ENCODE measurements at places on chromosomes 5 and 9.

DNA sequence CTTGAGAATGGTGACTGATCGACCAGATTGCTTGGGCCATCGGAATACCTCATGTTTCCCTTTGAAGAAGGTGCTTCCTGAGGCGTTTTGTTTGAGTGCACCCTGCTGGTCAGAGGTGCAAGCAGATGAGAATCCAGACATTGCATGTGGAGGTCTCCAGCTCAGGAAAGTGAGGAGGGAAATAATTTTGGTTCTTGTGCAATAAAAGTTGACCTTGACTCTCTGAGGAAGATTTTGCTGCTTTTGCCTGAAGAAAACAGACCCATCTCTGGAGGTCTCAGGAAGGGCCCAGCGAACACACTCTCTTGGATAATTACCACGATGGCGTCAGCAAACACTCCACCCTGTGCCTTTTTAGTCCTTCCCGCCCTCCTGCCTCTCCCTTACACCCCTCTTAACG lies 69.7 kb downstream of the GRAMD2B start:
- no peak for DNase-seq

DNA sequence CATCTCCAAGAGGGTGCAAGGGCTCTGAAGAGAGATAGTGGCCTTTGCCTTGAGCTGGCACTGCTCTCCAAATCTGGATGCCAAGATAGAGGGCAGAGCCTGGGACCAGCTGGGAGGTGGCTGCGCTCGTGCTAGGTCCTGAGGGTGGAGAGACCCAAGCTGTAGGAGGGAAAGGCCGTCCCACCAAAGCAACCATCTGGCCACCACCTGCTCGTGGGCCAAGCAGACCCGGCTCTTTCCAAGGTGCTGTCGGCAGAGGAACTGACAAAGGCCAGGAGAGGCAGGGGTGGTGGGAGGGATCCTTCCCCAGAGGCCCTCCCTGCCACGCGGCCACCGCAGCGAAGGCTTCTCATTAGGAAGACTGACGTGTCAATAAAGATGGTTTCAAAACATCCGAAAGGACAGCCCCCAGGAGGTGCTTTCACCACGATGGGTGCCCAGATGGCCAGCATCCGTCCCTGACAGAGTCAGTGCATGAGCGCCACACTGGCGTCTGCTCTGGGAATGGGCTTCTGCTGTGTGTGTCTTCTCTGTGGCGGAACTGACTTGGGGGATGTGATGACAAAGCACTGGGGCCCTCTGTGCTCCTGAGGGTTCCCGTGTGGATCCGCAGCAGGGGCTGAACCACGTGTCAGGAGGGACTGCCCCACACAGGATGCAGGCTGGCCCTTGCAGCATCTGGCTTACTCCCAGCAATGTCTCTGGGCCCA lies 213.5 kb downstream of the FANCC start:
- DNase-seq = no peak

GRCh38 chr9:4592295-4592694 lies 69.8 kb upstream of the PLPP6 start:
- no peak for DNase-seq

DNA sequence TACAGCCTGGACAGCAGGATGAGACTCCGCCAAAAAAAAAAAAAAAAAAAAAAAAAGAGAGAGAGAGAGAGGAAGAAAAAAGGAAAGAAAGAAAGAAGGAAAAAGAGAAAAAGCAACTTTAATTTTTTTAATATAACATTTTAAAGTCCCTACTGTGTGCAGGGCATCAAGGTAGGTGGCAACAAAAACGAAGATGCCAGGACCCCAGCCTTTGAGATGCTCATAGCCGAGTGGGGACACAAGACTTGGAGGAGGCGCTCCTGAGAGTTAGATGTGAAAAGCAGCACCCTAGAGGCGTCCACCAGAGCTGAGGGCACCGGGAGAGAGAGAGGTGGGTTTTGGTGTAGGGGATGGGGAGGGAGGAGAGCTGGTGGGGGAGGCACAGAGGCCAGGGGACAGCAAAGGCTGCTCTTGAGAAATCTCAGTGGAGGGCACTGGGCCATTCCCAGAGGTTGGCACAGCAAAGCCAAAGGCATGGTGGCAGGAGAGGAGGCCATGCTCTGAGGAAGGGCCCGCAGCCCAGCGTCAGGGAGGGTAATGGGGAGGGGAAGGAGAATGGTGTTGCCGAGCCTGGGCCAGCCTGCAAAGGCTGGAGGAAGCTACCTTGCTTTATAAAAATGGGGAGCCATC lies 135.6 kb downstream of the C9orf50 start:
- no peak for DNase-seq

GRCh38 chr5:170408877-170409660 lies 19.9 kb upstream of the KCNMB1 start:
- no peak for DNase-seq

- DNase-seq = no peak
Measured at GRCh38 chr9:12843735-12844134, 68.9 kb downstream of the LURAP1L start.

- no peak for DNase-seq
Measured at GRCh38 chr9:16726718-16727451, 143.6 kb downstream of the BNC2 start.

GRCh38 chr5:77022511-77023417 lies 7.4 kb upstream of the AGGF1 start:
- DNase-seq = no peak

- no peak for DNase-seq
Measured at GRCh38 chr9:77808751-77809081, 160.6 kb upstream of the GNA14 start.

DNA sequence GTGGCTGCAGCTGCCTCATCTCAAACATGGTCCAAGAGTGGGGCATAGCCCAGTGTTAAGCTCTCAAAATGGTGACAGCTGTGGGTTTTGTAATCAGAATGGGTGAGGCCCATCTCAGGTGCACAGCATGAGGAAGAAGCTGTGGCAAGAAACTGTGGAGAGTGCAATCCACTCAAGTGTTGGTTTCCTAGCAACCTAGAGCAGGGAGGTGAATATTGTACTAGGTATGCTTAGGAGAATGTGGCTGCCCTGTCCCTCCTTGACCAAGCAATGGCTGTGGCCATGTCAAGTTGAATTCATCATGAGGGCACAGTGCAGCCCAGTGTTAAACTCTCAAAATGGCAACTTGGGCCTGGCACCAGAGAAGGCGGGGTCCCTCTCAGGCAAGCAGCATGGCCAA lies 160.5 kb upstream of the KCNN2 start:
- DNase-seq = no peak

DNA sequence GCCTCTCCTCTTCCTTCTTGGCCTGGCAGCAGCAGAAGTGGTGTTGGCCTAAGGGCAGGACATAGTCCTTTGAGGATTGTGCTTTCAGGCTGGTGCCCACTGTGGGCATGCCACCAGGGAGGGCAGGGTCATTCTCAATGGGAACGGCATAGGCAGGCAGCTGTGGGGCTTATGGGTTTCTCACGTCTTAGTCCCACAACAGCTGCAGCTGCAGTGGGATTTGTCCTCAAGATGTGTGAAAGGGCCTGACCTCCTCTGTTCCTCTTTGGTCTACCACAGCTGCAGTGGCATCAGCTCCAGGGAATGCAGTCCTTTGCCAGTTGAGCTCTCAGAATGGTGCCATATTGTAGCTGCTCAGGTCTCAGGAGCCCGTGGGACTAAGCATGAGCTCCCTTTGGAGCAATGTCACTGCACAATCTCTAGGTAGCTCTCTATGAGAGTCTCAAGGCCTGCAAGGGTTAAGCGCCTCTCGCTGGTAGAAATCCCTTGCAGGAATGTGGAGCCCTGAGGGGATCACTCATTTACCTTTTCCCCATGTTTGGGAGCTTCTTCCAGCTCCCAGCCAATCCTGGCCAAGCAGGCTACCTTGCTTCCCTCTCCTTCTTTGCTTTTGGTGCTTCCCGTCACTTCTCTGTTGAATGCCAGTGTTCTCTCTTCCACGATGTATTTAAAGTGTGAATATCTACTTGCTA lies 104.8 kb downstream of the GNA14 start:
- DNase-seq = no peak

GRCh38 chr5:129322968-129323367 lies 137.1 kb upstream of the ADAMTS19 start:
- no peak for DNase-seq

DNA sequence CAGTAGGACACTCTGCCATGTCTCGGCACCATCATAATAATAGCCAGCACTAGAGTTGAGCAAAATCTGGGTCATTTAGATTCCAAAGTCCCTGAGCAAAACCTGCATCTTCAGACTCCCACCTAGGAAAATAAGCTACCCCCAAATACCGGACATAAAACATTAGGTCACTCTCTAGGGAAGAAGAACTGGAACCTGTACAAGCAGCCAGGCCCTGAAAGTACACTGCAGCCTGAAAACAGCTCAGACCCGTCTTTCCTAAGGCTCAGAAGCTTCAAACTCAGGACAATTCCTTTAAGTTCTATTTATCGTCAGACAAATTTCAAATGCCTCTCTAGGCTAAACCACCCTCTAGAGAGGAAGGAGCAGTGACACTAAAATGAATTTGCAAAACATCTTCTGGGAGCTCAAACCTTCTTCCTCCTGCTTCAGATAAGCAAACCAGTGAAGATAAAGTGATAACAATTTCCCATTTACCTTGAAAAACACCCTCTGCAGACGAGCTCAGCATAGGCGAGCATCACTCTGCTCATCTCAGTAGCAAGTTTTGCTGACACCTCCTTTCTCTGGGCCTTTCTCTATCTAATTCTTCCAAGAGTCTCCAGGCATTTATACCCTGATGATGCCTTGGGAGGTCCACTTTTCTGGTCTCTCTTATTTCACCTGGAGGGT lies 34.0 kb downstream of the ADAM19 start:
- no peak for DNase-seq

DNA sequence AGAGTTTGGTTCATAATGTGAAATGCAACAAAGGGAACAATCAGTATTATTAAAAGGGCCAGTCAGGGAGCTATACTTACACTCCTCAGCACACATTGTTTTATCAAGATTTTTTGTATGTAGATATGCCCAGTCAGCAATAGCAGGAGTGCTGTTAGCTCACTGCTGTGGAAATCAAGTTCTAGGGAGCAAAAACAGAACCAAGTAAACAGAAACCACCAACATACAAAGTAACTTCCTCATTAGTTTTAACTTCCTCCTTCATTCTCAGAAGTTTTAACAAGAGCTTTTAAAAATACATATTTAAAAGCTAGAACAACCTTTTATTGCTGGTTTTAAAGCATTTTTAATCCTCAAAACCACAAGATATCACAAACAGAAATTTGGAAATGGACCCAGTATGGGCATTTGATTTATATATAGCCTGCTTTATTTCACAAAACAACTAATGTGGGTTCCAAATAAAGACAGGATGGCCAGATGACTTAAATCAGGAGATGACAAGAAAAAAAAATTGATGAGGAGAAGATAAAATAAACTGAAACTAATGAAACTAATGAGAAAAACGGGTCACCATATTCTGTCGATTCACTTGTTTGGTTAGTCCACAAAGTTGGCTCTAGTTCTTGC lies 178.5 kb downstream of the ADAMTS12 start:
- no peak for DNase-seq

- no peak for DNase-seq
Measured at GRCh38 chr5:94010814-94011213, 269.4 kb upstream of the POU5F2 start.

Data from hematopoietic multipotent progenitor cell treated with erythropoietin and hydrocortisone succinate and interleukin-3 and kit ligand, for 15 days (in vitro differentiated cells).